ENCODE measurements at places on chromosomes 7 and 10.

GRCh38 chr10:8033812-8034465, 20.5 kb upstream of the GATA3 start:
- DNase-seq: no peak

GRCh38 chr7:135943134-135943879, 33.9 kb downstream of the MTPN start:
- DNase-seq: no peak

DNA sequence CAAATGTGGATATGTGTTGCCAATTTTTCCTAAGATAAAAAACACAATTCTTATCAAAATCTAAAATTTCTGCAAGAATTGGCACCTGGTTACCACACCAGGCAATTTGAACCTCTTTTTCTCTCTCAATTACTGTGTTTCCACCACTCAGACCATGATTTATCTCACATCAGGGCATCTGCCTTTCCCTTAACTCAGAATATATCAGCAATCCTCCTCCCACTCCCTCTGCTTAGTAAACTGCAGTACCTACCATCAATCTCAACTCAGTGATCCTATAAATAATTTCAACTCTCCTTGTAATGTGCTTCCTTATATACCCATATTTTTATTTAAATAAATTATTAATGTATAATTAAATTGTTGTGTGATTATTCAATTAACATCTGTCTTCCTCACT, 212.3 kb upstream of the PCDH15 start:
- no peak for DNase-seq

- DNase-seq: no peak
Measured at GRCh38 chr10:129796710-129797420, 167.2 kb downstream of the EBF3 start.

DNA sequence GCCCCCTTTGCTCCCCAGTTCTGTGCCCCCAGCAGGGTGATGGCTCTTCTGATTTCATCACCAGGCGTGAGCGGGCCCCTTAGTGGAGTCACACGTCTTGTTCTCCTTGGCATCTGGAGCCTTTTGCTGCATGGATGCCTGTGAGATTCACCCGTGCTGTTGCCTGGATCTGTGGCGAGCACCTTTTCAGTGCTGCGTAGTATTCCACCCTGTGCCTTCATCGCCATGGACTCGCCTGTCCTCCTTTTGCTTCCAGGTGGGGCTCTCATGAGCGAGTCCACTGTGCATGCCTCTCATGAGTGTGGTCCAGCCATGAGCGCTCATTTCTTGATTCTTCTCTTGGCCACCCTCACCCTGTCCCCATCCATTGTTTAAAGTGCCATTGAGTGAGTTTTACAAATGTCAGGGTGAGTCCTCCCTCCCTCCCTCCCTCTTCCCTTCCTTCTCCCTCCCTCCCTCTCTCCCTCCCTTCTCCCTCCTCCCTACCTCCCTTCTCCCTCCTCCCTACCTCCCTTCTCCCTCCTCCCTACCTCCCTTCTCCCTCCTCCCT, 44.0 kb downstream of the UNCX start:
- no peak for DNase-seq

DNA sequence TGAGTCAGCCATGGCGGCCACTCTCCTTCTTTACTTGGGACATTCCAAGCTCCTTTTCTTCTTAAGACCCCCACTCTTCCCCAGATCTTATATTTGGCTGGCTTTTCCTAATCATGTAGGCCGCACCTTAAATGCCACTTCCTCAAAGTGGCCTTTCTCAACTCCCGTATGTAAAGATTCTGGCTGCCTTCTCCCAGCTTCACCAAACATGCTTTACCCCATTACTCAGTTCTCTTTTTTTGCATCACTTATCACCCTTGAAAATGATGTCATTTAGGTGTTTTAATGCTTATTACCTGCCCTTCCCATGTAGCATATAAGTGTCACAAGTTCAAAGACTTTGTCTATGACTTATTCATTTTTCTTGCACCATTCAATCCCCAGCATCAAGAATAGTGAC, 810.1 kb upstream of the CELF2 start:
- DNase-seq: no peak

DNA sequence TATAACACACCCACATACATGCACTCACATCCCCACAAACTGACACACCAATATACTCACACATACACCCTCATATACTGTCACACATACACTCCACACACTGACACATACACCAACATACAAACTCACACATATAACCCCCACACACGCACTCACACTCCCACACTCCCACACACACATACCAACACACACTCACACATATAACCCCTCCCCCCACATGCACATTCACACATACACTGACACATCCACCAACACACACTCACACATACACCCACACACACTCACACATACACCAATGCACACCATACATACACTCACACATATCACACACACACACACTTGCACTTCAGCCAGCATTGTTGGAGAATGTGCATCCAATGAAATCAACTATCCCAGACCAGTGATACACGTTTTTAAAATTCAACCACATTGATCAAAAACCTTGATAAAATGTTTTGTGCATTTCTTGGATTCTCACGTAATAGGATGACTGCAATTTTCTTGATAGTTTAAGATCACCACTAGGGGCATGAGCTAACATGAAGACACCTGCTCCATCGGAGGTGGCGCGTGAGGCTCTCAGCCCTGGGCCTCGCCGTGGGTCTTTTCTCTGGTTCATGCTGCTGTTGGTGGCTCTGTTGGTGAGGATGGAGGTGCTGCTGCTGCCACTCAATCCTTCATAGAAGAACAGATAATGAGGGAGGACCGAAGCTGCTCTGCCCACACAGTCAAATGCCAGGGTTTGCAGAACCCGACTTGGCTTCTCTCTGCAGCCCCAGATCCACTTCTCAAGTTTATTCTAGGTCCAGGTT, 32.1 kb upstream of the CHST15 start:
- no peak for DNase-seq

DNA sequence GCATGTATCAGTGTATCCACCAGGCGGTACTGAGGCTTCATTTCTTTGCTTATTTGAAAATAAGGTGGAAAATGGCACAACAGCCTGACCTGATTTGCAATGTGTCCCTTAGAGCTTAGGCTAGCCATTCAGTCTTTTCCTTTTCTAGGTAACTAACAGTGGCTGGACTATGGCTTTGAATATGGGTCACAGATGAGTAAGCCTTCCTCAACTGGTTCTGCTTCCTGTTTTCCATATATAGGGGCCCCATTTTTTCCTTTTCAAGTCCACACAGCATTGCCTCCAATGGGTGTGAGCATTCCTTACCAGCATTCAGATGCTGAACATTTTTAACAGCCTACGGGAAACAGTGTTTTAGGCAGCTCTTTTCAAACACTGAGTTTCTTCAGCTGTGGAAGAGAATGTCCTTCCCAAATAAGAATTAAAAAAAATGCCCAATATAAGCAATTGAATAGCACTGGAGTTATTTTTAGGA, 3.9 kb upstream of the ITGB1 start:
- no peak for DNase-seq

GRCh38 chr10:110269374-110270318, 35.1 kb downstream of the SMNDC1 start:
- no peak for DNase-seq

GRCh38 chr10:43649185-43649523, 473 bp upstream of the ZNF32 start:
- no peak for DNase-seq

GRCh38 chr7:98617960-98618418, 904 bp downstream of the NPTX2 start:
- DNase-seq: no peak

GRCh38 chr10:133415752-133416151, 8.7 kb downstream of the SPRN start:
- DNase-seq: no peak

- peak; percentile 64 for DNase-seq
Measured at GRCh38 chr10:102064868-102065560, at the start of gene HPS6. Gene HPS6 (plus strand): TSS chr10:102065349. CDS start chr10:102065475, 126 bp downstream.

GRCh38 chr7:82032901-82033300, 263.1 kb upstream of the HGF start:
- no peak for DNase-seq

DNA sequence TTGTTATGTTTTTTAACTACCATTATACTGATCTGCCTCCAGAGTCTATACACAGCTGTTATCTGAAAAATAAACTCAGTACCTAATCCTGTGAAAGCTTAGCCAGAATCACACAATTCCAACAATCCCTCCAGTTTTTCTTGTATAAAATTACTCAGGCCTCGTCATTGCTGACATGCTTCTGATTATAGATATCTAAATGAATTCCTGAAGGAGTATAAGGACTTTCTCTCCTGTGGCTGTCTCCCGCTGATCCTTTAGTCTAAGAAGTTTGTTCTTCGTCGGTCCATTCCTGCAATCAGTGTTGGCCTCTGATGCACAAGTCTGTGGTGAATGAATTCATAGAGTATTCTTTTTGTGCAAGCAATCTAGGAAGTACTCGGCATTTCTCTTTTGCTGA, 288.9 kb upstream of the SEMA3C start:
- DNase-seq: no peak

DNA sequence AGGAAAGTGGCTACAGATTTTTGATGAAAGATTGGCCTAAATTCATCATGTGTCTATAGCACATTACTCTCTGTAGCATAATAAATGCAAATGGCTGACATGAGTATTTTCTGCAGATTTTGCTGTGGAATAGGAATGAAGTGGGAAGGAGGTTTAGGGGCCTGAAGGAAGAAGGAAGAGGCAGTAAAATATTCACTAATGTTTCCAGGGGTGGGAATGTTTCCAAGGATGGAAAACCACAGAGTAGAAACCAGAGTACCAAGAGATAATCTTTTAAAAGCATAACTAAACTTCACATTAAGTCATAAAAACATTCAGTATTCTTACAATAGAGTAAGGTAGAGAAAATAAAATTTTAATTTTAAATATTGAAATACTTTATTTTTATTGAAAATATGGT, 267.8 kb downstream of the BICC1 start:
- no peak for DNase-seq

DNA sequence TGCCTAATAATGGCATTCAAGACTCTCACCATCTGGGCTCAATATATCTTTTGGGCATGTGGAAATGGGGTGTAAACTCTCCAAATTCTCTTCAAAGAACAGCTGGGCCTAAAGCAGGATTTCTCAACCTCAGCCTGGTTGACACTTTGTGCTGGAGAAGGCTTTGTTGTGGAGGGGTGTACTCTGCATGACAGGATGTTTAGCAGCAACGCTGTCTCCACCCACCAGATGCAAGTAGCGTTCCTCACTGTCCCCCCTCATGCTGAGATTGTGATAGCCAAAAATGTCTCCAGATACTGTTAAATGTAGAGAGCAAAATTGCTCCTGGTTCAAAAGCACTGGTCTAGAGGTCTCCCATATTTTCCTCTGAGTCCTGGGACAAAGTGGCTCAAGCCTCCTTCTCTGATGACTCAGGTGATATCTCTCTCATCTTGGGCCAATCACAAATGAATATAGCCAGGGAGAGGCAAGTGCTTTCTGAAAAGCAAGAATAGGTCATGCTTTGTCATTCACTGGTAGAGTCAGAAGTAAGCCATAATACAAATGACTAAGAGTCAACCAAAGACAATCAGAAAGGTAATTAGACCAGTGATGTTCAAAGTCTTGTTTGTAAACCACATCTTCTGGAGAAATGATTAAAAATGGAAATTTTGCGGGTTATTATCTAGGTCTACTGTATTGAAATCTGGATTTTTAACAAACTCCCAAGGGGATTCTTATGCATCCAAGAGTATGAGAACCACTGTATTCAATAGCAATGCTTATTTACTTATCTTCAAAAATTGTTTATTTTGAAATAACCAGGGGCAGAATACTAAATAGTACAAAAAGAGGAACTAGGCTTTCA, 330.8 kb downstream of the PTEN start:
- no peak for DNase-seq

- DNase-seq: no peak
Measured at GRCh38 chr7:155188357-155188756, 109.3 kb upstream of the INSIG1 start.

GRCh38 chr7:47584536-47584895, 2.6 kb upstream of the TNS3 start:
- DNase-seq: no peak

GRCh38 chr10:86596266-86596665, 58.1 kb upstream of the OPN4 start:
- DNase-seq: no peak

DNA sequence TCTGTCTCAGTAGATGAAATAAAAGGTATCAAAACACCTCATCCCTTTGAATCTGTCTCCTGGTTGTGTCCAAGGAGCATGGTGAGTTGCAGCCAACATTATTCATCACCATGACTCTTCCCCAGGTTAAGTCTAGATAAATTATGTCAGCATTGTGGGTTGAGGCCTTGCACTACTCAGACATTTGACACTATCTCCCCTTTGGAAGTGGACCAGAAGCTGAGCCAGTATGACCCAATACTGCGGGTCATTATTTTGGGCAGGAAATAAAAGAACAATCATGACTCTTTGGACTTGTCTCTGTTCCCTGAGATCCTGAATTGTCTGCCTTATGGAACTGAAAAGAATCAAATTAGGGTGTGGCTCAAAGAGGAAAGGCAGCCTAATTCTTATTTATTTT, 168.2 kb upstream of the FAM171A1 start:
- no peak for DNase-seq

- no peak for DNase-seq
Measured at GRCh38 chr10:35005868-35006267, 84.3 kb downstream of the CUL2 start.

- no peak for DNase-seq
Measured at GRCh38 chr10:19803676-19804075, 12.6 kb upstream of the PLXDC2 start.

DNA sequence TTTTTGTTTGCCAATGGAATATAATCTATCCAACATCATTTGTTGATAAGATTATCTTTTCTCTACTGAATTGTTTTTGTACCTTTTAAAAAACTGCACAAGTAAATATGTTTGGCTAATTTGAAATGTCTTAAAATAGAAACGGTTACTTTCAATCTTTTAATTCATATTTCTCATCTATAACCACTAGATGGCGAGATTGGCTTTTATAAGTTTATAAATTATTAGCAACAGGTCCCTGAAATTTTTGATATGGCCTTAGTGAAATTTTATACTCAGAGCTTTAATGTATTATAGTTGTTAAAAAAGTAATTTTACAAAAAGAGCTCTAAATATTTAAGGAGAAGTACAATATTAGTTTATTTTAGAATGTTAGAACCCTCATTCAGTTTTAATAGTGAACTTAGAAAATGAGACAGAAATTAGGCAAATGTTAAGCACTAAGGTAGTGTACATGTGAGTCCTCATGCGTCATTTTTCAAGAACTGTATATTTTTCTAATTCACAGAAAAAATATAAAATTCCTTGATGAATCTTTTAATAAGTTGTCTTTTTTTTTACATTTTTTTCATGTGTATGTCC, 592.5 kb downstream of the ARL4A start:
- no peak for DNase-seq

Measured in bone marrow (tissue), 2 donors.